ENCODE measurements at places on chromosomes 2 and 18.

GRCh38 chr2:127644066-127645025 is 1.6 kb upstream of the GPR17 start:
- no peak for DNase-seq

DNA sequence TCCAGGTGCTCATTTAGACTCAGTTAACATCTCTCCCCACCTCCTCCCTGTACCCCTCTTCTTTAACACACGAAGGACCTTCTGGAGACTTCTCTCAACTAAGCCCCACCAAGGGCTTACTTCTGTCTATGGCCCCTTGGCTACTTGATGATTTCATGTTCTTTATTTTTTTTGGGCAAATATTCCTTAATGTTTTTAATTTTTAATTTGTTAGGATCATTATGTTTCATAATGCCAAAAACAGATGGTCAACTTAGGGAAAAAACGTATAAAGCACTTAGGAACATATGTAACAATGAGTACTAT is 25.9 kb downstream of the IL37 start:
- DNase-seq = no peak

- DNase-seq = no peak
These were observed 39.7 kb downstream of the THUMPD2 start for GRCh38 chr2:39739386-39739785.

- no peak for DNase-seq
These were observed 219.0 kb downstream of the ANAPC1 start for GRCh38 chr2:111665011-111665410.

- DNase-seq = no peak
These were observed 49.2 kb upstream of the ZNF804A start for GRCh38 chr2:184549153-184549552.
